Stimulated activated CD4-positive, alpha-beta T cell treated with anti-CD3 and anti-CD28 coated beads, Interleukin-12 subunit alpha, Interleukin-12 subunit beta, amount 100 ng/mL, for 24 hours (primary cell): ENCODE measurements at places on chromosomes 2 and 18.

DNA sequence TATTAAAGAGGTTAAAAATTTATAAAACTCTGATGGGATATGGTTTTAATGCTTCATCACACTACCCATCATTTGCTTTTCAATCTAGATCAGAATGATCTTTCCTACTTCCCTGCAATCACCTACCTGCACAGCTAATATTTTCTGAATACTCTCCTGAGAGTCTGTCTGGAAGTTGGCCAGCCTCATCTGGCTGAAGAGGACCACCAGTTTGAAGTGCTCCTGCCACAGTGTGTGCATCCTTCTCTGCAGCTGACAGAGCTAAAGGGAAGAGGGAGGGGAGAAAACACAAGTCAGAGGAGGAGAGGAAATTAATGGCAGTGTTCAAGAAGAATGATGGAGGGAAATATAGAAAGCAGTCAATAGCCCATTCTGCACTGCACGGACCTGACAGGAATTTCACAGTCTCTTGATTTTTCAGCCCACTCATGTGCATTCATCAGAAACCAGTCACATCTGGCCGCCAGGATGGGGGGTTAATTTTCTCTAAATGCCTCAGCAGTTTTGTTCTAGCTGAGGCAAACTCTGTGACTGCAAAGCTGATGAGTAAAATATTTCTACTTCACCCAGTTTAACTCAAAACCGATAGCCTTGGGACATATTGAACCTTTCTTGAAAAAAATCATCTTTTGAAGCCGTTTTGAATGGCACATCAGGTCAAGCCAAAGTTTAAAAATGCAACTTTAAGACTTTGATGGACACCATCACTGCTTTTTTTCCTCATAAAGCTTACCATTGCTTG is 201.8 kb upstream of the KLHL14 start:
- DNase-seq = no peak

DNA sequence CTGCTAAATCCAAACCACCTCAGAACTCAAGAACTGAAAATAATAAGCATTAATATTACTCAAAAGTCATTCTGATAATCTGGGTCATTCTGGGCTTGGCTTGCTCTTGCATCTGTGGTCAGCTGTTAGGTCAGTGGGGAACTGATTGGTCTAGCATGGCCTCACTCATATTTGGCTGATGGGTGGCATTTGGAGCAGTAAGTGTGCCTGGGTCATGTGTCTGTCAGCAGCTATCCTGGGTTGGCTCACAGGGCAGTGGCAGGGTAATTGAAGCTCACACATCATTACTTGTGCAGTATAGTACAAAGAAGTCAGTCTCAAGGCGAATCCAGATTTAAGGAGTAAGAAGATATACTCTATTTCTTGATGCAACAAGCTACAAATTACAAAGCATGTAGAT is 9.6 kb downstream of the RPL37A start:
- no peak for DNase-seq

DNA sequence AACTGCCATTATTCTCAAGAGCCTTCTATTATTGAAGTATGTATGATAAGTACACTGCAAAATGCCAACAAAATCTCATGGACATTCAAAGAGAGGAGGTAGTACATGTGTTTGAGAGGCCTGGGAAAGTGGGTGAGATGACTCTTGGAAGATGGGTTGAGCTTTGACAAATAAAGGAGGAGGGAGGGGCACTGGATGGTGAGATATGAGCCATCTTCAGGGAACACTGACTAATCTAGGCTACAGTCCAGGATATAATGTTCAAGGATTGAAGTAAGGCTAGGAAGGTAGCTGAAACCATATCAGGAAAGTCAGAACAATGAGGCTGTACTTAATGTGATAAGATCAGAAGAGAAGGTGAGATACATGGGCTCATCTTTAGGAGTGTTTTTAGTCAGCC is 559.7 kb downstream of the ZEB2 start:
- DNase-seq = no peak

DNA sequence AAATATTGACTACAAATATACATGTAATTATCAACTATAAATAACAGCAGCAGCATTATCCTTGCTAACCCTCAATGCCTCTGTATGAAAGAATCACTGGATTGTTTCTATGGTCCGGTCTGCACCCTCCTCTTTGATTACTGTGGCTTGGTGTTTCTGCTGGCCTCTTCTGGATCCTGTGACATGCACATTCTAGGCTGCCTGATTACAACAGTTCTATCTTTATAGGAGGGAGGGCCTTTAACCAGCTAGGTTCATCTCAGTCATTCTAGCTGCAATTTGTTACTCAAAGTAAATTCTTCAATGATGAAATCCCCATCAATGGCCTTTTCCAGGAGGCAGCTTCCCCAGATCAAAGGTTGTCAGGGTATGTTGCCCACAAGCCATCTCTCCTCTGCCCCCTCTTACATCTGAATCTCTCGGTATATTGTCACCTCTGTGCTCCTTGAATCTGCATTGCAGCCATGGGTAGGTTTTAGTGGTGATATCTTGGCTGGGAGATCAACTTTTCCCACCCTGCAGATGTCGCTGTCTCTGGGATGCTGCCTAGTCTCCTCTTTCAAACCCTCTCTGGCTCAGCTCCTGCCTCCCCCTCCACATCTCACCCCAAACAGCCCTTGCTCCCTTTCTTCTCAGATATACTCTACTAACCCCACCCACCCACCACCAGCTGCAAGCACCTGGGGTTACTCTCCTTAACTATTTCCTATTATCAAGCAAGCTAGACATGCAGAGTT is 106.2 kb upstream of the BZW1 start:
- no peak for DNase-seq

- DNase-seq = no peak
Measured at GRCh38 chr2:48048476-48049171, 142.3 kb upstream of the FBXO11 start.

- no peak for DNase-seq
Measured at GRCh38 chr18:36392979-36393287, 95.4 kb downstream of the FHOD3 start.

DNA sequence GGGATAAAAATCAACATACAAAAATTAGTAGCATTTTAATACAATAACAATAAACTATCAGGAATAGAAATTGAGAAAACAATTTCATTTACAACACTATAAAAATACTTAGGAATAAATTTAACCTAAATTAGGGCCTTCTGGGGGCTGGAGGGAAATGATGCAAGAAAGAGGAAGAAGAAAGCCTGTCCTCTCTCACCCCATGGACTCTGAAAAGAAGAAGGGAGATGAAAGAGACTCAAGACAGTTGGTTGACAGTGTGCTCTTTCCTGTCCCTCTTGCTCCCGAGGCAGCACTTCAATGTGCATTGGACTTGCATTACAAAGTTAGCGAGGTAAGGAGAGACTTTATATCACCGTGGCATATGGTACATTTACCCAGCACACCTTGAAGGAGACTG is 88.5 kb downstream of the VAPA start:
- no peak for DNase-seq

- no peak for DNase-seq
Measured at GRCh38 chr18:62625019-62625418, 90.3 kb upstream of the PHLPP1 start.

GRCh38 chr18:77088963-77089722 is 43.4 kb downstream of the MBP start:
- no peak for DNase-seq

DNA sequence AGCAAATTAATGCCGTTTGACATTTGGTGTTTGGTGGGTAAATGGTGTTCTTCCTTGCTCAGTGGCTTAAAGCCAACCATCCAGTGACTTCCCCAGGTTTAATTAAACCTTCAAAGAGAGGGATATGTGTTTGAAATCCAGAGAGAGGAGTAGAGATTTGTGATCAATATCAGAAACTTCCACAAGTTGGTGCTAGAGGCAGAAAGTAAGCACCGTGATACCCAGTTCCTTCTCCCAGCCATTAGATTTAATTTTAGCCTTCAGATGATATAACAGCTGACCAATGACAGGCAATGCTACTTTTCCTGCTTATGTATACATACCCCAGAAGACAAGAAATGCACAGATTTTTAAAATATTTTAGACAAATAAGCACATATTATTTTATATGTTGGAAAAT is 398.5 kb downstream of the CDH2 start:
- DNase-seq = no peak

DNA sequence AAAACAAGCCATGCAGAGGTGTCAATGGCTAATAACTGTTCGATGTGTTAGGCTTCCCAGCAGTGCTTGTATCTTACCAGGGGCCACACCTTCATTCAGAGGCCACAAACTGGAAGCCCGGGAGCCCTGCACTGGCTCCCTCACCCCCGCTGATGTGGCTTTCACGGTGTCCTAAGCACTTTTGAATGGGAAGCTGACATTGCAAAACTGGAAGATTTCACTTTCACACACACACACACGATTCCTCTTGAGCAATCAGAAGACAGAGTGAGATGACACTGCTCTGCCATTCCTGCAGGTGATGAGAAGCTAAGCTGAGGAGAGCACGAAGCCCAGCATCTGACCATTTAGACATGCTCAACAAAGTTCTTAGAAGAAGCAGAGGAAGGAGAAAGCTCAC is 8.6 kb upstream of the ZNF407 start:
- no peak for DNase-seq

GRCh38 chr2:101041413-101041812 is 39.3 kb downstream of the RPL31 start:
- DNase-seq = no peak

DNA sequence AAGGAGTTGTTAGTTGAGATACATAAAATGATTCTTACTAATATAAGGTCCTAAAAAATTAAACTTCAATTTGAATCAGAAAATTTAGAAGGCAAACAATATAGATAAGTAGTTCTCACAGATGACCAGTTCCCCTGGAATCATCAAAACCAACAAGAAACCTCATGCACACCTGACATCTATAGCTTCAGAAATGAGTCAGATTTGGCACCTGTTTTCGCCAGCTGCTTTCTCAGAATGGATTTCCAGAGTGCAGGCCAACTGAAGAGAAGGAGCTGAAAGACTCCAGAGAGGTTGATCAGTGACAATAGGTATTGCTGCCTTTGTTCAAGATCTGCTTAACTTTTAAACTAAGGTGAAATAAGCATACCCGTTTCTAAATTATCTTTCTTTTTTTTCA is 192.4 kb downstream of the RDH14 start:
- no peak for DNase-seq

- DNase-seq = no peak
Measured at GRCh38 chr18:26862084-26862483, 3.4 kb downstream of the AQP4 start.

- DNase-seq = no peak
Measured at GRCh38 chr2:11073776-11074175, 81.5 kb upstream of the SLC66A3 start.

DNA sequence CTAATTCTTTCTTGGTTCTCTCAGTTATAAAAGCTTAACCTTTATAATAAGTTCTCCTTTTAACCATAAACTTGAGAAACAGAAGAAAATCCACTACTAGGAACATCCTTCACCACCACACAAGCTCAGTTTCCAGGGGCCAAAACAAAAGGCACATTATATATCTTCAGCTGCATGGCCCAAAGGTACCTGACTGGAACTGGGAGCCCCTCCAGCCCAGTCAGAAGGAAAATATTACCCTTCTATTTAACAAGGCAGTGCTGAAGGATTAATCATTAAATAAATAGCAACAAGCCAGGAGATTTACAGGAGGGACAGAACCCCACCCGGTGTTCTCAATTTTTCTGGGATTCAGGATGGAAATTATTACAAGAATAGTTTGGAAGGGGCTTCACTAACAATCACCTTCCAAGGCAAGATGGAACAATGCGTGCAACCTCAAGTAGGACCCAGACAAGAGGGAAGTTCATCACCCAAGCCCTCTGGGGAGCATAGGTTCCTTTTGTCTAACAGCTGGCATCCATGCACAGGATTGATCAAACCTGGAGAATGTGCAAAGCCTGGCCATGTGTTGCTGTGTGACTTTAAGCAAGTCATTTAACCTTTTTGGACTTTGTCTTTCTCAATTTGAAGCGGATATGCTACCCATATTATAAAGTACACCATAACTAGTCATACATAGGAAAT is 159.6 kb upstream of the SETBP1 start:
- DNase-seq = no peak

GRCh38 chr2:200479692-200480265 is 30.1 kb downstream of the KCTD18 start:
- no peak for DNase-seq

GRCh38 chr18:51226068-51226467 is 28.6 kb upstream of the MEX3C start:
- no peak for DNase-seq

- DNase-seq = no peak
Measured at GRCh38 chr18:74290794-74291471, 830 bp downstream of the CYB5A start.

GRCh38 chr2:212028798-212029394 is 509.7 kb downstream of the ERBB4 start:
- DNase-seq = no peak

DNA sequence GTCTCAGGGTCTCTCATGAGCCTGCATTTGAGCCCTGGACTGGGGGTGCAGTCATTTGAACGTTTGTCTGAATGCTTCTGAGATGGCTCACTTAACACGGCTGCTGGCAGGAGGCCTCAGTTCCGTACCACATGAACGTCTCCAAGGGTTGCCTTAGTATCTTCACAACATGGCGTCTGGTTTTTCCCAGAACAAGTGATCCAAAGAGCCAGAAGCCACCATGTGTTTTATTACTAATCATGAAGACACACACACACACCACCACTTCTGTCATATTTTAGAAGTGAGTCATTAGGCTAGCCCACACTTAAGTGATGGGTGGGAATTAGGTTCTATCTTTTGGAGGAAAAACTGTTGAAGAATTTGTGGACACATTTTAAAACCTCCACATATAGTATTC is 15.0 kb upstream of the MYO1B start:
- no peak for DNase-seq

DNA sequence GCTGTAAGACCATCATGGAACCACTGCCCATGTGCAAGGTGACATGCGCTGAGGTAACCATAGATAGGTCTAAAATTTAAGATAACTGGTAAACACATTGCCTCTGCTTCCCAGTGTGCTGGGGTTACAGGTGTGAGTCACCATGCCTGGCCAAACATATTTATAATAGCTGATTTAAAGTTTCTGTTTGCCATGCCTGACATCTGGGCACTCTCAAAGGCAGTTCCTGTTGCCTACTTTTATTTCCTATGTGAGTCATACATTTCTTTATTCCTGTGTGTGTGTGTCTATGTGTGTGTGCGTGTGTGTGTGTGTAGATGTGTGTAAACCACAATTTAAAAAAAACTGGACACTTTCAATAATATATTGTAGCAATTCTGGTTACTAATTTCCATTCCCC is 415.2 kb upstream of the NETO1 start:
- DNase-seq = no peak

DNA sequence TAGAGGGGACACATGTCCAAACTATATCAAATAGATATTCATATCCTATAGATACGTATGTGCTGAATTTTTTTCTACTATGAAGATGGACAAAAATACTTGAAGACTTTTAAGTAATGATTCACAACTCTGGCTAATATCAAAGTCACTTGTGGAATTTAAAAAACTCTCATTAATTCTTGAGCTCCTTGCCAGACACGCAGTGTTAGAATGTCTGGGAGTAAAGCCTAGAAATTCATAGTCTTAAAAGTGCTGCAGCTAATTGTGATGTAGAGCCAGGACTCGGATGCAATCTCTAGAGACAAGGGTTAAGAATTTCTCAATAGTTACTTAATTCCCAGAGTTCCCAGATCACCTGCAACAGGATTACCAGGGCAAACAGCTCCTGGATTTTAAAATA is 107.4 kb downstream of the ARL6IP6 start:
- no peak for DNase-seq
